ENCODE measurements at places on chromosomes 11 and 22. TPM values are rescaled to one million over a fixed set of nuclear protein-coding genes. Genes with fewer than 3 reads are reported as not detected.

DNA sequence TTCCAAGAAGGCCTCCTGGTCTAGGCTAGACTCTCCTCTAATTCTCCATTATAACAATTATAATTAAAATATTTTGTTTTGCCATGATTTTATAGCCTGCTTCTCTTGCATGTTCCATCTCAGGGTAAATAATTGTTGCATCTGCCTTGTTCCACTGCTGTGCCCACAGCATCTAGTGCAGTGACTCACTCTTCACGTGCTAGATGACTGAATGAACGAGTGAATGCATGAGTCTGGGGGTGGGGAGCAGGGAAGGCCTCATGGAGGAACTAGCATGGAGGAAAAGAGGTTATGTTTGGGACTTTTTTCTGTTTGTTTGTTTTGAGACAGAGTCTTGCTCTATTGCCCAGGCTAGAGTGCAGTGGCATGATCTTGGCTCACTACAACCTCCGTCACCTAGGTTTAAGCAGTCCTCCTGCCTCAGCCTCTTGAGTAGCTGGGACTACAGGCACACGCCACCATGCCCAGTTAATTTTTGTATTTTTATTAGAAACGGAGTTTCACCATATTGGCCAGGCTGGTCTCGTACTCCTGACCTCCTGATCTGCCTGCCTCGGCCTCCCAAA, 5.2 kb upstream of the OAF start:
- no peak for DNase-seq

- no peak for DNase-seq
Measured at GRCh38 chr22:31926969-31927368, 17.4 kb upstream of the YWHAH start.

- DNase-seq, result no peak
Measured at GRCh38 chr11:65338676-65339075, 5.0 kb downstream of the DPF2 start.

GRCh38 chr22:41841085-41841712, 8.3 kb downstream of the SREBF2 start:
- DNase-seq, result no peak

- no peak for DNase-seq
Measured at GRCh38 chr11:30861064-30861463, 274.9 kb upstream of the MPPED2 start.

- no peak for DNase-seq
Measured at GRCh38 chr11:108780119-108780518, 115.2 kb downstream of the DDX10 start.

Gene PRODH
- 23.1 TPM for polyA plus RNA-seq

Gene EXPH5
- 4.9 TPM for polyA plus RNA-seq

Gene MMP1
- polyA plus RNA-seq, result 0.17 TPM
